ENCODE measurements at places on chromosomes 12 and 14.

DNA sequence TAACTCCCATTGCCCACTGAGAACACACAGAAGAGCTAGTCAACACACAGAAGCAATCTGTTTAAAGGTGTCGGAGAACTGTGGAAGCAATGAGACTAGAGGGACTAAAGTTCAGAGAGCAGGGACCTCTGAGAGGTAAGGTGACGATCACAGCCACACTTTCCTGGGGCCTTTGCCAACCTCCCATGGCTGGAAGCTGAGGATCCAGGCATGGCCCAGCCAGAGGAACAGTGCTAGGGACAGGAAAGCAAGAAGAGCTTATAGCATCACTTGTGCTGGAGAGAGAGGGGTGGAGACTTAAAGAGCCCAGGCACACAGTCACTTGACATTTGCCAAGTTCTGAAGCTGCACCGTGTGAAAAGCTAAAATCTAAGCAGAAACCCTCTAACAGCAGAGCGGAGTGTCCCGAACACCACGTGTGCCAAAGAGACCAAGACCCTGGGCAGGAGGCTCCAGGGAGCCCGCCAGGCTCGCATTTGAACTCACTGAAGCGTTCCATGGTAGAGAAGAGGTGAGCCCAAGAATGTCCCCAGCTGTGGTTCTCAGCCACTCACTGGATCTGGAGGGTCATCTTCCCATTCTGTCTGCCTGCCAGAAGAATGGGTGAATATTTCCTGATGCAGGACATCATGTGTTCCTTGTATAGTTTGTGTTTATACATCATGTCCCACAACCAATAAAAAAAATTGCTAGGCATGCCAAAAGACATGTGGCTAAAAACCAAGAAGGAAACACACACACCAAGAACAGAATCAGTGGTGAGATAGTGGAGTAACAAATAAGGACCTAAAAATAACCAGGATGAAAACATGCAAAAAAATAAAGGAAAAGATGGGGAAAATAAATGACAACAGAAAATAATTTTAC is 174.0 kb upstream of the C14orf180 start:
- no peak for DNase-seq

DNA sequence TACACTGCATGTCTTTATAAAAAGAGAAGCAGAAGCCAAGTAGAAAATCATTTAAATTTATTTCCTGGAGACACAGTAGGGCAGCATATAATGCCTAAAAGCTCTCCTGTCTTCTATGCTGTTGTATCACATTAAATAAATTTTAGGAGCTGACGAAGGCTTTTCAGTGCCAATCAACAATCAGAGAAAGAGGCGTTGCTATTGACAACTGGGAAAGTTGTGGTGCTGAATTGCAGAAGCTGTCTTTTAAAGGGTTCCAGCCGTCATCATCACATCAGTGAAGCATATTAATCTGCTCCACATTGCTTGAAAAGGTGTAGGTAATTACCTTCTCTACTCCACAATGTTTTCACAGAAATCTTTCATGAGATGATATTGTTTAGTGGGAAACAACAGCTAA is 103.9 kb downstream of the FSCB start:
- DNase-seq: no peak

DNA sequence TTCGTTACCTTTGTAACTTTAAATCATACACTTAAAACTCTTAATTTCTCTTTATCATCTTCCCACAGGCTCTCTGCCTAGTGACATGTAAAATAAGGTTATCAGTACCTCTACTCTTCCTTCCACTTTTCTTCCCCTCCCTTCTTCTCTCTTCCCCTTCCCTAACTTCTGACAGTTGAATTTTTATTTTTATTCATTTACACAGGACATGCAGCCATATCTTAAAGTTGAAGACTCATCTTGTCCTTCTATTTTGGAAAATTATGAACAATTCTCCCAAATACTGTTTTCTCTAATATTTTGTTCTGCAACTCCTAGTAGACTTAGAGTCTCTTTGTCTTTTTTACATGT is 263.9 kb downstream of the FBXL14 start:
- no peak for DNase-seq

- no peak for DNase-seq
Measured at GRCh38 chr12:67811437-67812361, 163.2 kb downstream of the DYRK2 start.

DNA sequence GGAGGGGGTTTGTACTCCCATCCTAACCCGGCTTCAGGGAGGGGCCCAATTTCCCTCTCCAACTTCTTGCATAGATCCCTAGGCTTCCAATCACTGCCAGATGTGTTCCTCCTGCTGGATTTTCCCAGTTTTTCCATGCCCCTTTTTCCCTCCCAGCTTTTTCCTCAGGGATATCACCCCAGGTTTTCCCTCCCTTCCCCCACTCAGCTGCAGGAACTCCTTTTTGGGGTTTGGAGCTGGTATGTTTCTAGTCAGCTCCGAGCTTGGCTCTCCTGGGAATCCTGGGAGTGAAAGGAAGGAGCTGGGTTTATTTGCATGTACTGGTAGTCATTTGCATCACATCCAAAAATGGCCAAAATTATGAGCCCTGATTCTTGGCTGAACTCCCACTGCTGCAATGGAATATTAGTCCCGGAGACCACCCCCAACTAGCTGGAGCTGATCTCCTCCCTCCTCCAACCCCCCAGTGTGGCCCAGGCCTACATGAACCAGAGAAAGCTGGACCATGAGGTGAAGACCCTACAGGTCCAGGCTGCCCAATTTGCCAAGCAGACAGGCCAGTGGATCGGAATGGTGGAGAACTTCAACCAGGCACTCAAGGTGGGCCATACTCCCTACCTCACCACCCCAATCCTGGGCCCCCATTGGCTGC is 1.4 kb upstream of the RDH5 start:
- no peak for DNase-seq

- peak; percentile 31 for DNase-seq
Measured at GRCh38 chr14:52267501-52268278, at the start of gene PTGDR. PTGDR (plus strand) TSS chr14:52267698; CDS start chr14:52267815, 117 bp downstream.

DNA sequence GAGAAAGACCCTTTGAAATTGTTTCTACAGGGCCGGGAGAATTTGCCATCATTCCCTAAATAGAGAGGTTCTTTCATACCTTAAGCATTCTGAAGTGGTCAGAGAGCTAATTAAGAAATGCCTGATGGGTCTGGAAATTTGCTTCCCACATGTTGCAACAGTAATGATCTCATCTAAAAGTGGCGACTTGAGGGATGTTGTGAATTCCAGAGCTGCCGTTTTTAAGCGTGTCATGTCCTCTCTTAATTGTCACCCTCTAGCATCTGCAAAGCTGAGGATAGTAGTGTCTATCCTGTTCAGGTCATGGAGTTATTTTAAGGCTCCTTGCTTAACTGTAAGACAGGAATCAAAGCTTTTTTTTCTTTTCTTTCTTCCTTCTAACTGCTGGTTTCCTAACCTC is 60.4 kb downstream of the FOS start:
- DNase-seq: no peak

DNA sequence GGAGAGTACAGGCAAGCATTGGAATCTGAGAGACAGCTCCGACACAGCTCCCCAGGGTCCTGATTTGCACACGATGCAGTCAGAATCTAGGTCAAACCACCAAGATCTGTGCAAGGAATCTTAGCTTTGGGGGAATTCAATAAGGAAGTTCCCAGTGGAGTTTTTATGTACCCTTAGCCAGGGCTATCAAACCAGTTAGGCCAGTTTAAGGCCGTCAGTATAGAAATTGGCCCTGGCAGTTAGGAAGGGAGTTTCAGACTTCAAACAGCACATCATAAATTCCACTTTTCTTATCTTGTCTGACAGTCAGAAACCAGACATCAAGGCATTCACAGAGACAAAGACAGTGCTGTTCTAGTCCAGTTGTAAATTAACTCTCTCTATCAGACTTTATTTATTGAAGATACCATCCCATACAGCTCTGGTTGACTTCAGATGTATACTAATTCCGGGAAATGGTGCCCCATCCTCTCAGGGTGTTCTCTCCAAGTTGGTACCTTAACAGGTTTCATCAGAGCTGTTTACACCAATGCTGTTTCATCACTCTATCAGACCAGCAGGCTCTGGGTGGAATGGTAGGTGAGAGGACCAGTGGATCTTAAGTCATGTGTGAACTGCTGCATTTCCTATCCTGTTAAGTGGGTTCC is 157.5 kb upstream of the ATF7IP start:
- DNase-seq: no peak

- DNase-seq: no peak
Measured at GRCh38 chr12:6226002-6226678, 25.9 kb downstream of the CD9 start.

DNA sequence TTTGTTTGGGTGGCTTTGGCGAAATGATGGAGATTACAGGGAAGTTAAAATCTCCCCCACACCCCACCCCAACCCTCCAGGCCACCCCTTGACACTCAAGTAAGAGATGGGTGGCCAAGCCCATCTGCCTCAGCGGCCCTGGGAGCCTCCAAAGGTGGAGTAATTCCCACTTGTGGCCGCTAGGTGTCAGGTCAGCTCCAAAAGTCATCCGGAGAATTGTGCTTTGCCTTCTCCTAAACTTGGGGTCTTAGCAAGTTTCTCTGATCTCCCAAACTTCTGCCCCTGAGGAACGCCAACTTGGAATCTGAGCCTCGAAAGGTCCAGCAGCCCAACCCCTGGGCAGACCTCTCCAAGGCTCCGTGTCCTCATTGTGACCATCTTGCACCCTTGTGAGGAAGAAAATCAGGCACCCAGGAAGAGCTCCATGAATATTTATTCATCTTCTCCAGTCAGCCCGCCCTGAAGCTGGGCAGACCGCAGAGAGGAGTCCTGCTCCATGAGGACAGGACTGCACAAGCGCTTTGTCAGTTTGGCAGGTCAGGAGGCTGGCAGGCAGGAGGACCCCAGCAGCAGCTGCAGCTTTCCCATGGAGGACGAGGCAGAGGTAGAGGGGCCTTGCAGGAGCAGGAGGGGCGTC is 46.7 kb downstream of the LRRC74A start:
- DNase-seq: peak; percentile 68

GRCh38 chr12:39887856-39888255 is 218.0 kb downstream of the SLC2A13 start:
- no peak for DNase-seq

DNA sequence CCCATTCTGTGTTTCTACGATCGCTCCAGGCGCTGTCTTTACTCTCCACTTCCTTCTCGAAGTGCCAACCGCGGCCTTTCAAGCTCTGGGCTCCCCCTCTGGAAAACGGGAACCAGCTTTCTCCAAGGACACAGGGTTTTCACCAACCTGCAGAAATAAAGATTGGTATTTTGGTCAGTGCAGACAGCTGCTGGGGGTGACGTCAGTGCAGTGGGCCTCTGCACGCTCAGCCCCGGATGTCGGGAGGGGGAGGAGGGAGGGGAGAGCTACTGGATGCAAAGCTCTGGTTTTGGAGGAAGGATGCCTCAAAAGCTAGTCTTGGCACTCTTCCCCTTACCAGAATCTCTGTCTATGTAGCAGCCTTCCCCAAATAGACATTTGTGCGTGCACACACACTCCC is 19.9 kb downstream of the HRK start:
- DNase-seq: no peak

GRCh38 chr12:53948650-53949593 is 5.8 kb upstream of the HOXC12 start:
- no peak for DNase-seq

DNA sequence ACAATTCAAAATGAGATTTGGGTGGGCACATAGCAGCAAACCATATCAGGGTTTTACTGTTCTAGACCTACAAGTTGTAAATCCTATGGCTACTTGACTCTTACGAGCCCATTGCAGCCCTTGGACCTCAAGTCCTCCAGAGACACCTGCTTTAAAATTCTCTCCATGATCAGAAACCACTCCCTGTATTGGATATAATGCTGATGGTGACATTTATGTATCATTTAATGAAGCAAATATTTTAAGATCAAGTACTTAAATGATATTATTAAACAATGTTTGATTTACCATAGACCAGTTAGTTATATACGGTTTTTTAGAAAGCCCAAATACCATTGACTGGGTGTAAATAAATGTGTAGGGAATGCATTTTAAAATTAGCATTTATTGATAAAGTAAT is 24.2 kb downstream of the AMDHD1 start:
- DNase-seq: no peak

DNA sequence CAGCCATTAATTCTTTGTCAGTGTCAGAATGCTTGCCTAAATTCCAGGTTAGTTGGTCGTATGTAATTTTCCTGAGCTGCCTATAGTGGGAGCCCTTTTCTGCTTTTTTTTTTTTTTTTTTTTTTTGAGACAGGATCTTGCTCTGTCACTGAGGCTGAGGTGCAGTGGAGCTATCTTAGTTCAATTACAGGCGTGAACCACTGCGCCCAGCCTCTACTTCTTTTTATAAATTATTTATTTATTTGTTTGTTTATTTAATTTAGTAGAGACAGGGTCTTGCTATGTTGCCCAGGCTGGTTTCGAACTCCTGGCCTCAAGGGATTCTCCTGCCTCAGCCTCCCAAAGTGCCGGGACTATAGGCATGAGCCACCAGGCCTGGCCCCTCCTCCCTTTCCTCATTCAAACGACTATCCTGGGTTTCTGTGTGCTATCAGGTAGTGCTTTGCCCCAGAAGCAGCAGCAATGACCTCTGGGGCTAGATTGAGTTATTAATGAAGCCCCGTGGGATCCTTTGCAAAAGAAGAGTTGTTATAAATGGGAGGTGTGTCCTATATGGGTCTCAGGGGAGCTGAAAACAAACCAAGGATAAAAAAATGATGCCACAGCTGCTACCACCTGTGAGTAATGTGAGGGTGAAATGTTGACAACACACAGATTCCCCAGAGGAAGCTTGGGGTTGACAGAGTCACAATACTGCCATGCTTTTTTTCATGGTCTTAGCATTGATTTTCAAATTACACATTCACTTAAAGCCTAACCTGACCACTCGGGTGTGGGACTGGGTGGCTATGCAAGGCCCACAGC is 34.6 kb upstream of the NFKBIA start:
- no peak for DNase-seq

- no peak for DNase-seq
Measured at GRCh38 chr12:120739031-120739762, 13.6 kb downstream of the ACADS start.

GRCh38 chr14:91985521-91986255 is 38.2 kb upstream of the FBLN5 start:
- DNase-seq: no peak

DNA sequence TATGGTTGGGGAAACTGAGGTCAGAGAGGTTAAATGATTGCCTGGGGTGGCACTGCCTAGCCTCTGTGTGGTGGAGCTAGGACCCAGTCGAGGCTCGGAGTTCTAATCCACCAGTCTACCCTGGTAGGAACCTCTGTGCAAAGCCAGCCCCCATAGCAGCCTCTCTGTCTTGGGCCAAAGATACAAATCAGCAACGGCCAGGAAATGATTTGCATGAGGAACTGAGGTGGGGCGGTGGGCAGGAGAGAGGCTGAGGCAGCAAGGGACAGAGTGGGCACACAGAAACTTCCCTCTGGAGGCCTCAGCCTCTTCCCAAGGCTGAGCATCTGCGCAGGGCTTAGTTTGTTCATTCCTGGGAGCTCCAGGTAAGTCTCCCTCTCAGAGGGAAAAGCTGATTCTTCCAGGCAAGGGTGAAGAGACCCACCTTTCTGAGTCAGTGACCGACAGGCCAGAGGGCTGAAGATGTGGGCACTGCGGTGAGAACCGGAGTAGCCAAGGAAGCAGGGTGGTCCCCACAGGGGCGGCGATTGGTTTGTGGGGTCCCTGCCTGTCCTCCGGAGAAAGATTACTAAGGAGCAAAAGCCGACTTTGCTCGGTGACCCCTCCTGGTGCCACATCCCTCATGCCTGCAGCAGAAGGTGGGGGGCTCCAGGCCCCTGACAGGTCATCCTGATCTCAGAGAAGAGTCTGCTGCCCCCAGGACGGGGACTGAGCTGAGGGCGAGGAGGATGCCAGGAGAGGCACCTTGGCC is 134.6 kb downstream of the CACNA1C start:
- DNase-seq: no peak

Data from endothelial cell (in vitro differentiated cells).